ENCODE measurements at places on chromosomes 5 and 9.

GRCh38 chr9:130590305-130590704 lies 10.9 kb downstream of the FUBP3 start:
- no peak for DNase-seq

- DNase-seq, result no peak
Measured at GRCh38 chr5:89954916-89955315, 454.6 kb downstream of the CETN3 start.

- DNase-seq, result no peak
Measured at GRCh38 chr5:78157001-78157400, 137.5 kb downstream of the AP3B1 start.

GRCh38 chr5:139636207-139636792 lies 11.8 kb upstream of the CXXC5 start:
- peak; percentile 43 for DNase-seq

- DNase-seq, result no peak
Measured at GRCh38 chr5:6556089-6556801, 76.6 kb downstream of the NSUN2 start.

- DNase-seq, result no peak
Measured at GRCh38 chr9:121222524-121223171, 21.0 kb upstream of the RAB14 start.

GRCh38 chr5:93151121-93151520 lies 429.9 kb downstream of the NR2F1-AS1 start:
- no peak for DNase-seq

GRCh38 chr9:4741365-4742089 lies 525 bp upstream of the AK3 start:
- DNase-seq, result no peak

GRCh38 chr5:162939991-162940390 lies 497.4 kb upstream of the CCNG1 start:
- DNase-seq, result no peak

- no peak for DNase-seq
Measured at GRCh38 chr5:106489004-106489403, 1181.7 kb downstream of the EFNA5 start.

DNA sequence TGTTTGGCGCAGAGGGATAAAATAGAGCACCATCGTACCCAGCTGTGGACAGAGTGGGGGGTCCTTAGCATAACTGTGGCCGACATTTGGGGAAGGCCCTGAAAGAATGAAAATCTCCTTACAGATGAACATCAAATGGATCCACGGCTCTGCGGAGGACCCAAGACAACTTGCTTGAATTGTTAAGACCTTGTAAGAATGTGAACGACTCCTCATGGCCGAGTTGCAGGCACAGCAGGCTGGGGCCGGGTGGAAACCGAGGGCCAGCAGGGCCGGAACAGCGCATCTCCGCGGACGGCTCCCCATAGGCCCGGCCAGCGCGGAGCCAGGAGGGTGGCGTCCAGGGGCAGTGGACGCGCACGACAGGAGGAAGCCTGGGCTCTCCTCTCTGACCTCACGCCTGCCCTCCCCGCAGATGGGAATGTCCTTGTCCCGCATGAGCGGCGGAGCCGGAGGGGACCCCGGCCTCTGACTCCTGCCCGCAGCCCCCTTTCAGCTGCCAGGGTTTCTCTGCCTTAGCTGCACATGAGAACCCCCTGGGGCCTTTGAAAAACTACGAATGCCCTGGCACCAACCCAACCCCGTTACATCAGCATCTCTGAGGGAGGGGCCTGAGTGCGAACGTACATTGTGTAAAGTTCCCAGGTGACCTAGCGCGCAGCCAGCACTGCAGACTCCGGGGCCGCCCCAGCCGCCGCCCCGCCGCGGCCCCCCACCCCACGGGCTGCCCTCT lies 36.2 kb upstream of the PTCH1 start:
- no peak for DNase-seq

DNA sequence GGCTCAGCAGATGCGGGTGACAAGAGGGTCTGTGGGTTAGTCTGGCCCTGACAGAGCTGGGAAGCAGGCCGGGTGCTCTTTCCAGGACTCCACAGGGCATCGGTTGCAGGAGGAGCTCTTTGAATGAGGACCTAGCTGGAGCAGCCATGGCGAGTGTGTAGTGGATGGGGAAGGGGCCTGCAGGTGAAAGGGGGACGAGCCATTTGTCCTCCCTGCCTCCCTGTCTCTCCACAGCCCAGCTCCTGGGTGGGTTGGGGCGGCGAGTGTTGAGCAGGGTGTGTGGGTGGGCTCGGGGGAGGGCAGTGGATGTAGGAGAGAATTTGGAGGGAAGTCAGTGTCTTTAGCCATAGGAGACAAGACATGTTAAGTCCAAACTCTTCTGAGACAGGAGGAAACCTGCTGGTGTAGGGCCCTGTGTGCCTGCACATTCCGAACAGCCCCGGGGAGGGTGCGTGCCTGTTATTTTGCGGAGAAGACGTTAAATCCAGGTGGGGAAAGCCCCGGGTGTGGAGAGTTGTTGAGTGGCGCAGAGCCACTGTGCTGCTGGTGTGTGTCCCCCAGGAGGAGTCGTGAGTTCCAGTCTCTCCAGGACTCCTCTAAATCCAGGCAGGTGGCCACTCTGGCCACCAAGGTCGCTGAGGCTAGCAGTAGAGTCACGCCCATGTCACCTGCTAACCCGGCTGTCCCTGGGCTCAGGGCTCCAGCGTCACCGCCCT lies 73.6 kb downstream of the PSMB7 start:
- DNase-seq, result no peak

- no peak for DNase-seq
Measured at GRCh38 chr5:32249668-32250067, 63.1 kb downstream of the MTMR12 start.

DNA sequence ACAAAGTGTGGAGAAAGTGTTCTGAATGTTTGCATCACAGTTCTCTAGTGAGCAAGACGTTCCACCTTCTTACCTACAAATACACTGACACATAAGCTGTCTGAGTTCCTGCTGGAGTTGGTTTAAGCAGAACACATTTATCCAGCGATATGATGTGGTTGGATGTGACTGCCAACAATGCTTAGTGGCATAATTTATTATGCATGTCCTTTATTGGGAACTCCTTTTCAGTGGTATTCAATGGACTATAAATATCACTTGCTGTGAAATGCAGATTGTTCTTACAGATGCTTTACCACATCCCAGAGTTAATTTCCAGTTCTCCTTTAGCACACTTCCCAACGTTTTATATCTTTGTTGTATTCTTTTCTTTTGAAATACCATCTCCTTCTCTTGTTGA lies 222.2 kb downstream of the LURAP1L start:
- no peak for DNase-seq

- no peak for DNase-seq
Measured at GRCh38 chr5:132176987-132177386, 50.7 kb downstream of the P4HA2 start.

DNA sequence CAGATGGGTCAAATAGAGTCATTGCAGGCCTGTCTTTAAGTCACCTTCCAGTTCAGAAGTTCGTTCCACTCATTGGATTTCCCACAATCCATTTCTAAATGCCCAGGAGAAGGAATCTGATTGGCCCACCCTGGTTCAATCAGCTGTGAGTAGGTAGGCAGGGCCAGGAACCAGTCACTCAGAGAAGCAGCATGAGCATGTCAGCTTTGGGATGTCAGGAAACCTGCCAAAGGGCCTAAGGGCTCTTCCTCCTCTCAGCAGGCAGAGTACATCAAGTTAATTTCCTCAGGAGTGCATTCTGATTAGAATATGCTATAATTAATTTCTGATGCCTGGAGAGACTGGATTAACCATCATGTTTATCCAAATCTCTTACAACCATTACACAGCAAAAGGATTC lies 412.9 kb upstream of the CCNH start:
- DNase-seq, result no peak

- no peak for DNase-seq
Measured at GRCh38 chr9:75023846-75024245, 4.2 kb downstream of the CARNMT1 start.

DNA sequence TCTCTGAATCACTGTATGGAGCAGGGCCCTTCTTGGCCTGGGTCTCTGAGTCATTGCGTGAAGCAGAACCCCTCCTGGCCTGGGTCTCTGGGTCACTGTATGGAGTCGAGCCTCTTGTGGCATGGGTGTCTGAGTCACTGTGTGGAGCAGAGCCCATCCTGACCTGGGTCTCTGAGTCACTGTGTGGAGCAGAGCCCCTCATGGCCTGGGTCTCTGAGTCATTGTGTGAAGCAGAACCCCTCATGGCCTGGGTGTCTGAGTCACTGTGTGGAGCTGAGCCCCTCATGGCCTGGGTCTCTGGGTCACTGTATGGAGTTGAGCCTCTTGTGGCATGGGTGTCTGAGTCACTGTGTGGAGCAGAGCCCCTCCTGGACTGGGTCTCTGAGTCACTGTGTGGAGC lies 94.0 kb upstream of the RAPGEF1 start:
- DNase-seq, result no peak

DNA sequence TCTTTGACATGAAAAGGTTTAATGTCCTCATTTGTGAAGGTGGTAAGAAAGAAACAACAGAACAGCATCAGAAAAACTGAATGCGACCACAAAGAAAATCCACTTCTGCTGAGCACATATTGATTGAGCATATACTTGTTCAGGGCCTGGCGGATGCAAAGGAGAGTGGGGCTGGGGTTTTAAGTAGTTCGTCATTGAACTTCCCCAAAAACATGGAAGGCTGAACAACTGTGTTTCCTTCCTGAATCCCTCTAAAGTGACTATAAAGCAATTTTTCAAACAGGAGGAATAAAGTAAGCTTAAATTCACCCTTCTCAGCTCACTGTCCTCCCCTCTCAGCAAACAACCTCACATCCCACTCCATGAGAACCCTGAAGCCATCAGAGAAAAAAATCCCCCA lies 262.9 kb downstream of the AGTPBP1 start:
- DNase-seq, result no peak

DNA sequence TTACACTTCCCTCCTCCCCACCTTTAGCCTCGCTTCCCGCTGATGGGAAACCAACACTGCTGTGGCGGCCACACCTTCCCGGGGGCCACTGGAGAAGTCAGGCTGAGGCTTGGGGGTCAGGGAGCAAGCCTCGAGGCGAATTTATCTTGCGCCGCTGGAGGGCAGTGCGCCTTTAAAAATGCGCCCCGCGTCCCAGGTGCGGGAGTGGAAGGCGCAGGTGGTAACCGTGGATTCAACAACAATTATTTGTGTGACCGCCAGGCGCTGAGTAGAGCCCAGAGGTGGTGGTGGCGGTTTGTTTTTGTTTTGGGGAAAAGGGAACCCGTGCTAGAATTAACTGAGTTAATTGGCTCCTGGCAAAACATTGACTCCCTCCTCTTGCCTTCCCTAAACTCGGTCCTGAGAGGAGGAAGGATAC lies 1.1 kb downstream of the CFAP77 start:
- DNase-seq, result peak; percentile 48

- DNase-seq, result no peak
Measured at GRCh38 chr5:606526-607399, 5.4 kb upstream of the CEP72 start.

DNA sequence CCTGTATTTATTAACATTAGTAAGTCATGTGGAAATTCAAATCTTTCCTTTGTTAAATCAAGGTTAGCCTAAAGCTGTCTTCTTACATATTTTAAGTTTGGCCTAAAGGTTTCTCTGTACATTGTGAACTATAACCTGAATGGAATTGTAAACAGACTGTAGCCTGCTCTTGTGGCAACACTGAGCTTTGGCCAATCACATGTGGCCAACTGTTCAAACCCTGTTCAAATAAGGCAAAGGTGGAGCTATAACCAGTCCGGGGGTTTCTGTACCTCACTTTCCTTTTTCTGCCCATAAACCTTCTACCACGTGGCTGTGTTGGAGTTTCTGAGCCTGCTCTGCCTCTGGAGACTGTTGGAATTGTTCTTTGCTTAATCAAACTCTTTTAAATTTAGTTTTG lies 3.3 kb upstream of the HAPLN1 start:
- DNase-seq, result no peak

GRCh38 chr5:93311881-93312280 lies 269.1 kb downstream of the NR2F1-AS1 start:
- DNase-seq, result no peak

GRCh38 chr5:160473681-160474080 lies 52.0 kb downstream of the PTTG1 start:
- no peak for DNase-seq

DNA sequence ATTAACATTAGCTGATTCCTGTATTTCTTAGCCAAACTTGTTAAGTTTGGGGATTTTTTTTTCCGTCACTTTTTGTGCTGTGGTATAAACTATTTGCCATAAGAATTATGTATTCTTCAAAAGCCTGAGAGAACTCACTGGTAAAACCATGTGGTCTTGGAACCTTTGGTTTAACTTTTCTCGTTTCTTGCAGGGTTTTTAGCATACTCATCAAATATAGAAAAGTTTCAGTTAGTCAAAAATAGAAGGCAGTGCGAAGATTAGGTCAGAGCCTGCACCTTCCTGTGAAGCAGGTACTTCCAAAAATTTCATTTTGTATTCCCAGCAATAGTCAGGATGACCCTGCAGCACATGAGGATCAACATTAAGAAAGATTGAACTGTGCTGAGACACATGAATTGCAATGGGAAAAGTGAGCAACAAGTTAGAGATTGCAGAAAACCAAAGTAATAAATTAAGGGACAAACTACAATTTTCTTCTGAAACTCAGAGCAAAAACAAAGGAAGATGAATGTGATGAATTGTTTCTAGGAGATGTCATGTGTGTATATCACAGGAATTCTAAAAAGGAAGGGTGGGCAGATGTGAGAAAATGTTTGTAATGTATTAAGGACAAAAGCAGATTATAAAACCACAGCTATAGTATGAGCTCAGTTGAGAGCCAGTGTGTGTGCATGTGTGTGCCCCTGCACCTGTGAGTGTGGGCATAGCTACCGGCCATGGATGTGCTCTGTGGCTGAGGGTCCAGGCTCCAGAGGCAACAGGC lies 102.2 kb downstream of the ANGPTL2 start:
- DNase-seq, result no peak

DNA sequence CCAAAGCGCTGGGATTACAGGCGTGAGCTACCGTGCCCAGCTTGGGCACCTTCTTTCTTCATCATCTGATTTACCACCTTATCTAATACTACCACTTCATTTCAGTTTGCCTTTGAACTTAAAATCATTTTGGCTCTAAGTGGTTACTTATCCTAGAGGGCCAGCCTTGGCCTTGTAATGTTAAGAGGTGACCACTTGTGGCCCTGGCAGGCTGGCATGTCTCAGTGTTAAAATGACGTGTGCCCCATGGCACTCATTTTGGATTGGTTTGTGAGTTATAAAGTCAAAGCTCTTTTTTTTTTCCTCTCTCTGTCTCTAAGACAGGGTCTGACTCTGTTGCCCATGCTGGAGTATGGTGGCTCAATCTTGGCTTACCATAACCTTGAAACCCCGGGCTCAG lies 17.8 kb downstream of the HABP4 start:
- DNase-seq, result no peak

DNA sequence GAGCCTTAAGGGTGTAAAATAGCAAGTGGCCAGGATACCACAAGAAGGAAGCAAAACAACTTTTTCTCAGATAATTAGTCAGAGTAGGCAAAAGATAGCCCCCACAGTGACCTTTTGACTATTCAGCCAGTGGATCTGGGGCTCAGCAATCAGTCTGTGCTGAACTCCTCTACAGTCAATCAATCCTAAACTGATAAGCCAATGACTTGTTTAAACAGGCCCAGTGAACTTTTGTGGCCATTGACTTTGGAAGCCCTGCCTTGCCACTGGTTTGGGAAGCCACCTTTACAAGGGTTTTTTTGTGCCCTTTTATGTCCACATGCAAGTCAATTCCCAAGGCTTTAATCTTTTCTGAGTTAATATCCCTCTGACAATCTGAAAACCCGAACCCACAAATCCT lies 1565.0 kb upstream of the WWC1 start:
- DNase-seq, result no peak

All from activated CD4-positive, CD25-positive, alpha-beta regulatory T cell (primary cell).